ENCODE measurements at places on chromosomes 5 and 9.

DNA sequence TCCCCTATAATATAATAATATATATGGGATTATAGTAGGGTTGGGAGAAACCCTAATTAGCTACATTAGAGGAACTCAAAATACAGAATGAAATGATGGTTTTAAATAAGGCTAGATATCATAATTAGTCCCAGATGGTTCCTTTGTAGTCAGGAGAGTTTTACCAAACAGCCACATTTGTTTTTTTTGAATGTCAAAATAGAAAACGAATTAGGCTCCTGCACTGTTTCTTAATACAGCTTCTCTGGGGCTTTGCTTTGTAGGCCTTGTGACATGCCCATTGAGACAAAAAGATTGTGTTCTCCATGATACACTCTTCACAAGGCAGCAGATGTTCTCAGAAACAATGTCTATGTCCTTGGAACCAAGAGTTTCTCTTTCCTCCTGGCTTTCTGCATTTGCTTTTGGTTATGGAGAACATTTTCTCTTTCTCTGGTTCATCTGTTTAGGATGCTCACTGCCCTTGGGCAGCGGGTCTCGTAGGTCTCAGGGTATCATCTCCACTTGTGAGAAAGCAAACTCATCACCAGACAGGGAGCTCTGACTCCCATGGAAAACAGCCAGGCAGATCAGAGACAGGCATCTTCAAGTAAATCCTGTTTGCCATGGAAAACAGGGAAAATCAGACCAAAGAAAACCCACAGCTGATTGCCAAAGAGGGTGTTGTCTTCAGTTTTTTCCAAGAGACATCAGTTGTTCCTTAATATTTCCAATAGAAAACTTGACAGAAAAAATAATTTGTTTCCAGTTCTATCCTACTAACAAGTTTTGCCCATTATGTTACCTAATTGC is 54.1 kb upstream of the RPS23 start:
- DNase-seq, result no peak

- DNase-seq, result peak; percentile 67
These were observed 38.2 kb downstream of the C5orf15 start for GRCh38 chr5:133930061-133930812.

DNA sequence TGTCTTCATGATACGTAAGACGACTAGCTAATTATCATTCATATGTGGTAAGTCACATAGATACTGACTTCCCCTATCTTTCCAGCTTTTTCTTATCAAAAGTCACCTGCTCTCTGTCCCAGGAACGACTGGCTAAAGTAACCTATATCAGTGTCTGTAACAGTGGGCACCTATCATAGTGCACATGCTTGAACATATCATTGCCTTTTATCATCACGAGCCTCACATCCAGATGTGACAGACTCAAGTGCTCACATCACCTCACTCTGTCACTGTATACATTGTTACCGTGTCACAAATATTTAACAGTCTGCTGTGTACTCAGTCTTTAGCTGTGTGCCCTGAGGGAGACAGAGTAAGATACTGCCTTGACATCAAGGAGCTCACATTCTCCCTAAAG is 125.4 kb upstream of the CCDC152 start:
- DNase-seq, result no peak

DNA sequence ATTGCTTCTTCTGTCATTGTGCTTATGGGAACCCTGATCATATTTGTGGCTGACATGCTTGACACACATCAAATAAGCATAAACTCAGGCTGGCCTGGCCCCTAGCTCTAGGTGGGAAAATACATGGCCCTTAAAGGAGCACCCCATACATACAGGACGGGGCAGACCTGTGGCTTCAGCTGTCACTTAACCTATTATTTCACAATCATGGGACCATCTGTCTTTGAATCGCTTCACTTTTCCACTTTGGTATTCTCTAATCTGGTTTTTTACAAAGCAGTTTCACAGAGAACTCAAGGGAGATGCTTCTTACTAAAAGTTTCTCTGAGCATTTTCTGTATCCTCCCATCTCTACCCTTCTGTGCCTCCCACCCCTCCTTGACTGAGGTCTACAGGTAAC is 34.6 kb upstream of the LRRTM2 start:
- DNase-seq, result peak; percentile 32

- DNase-seq, result peak; percentile 99
These were observed 65.9 kb upstream of the GNAQ start for GRCh38 chr9:78097541-78097940.

DNA sequence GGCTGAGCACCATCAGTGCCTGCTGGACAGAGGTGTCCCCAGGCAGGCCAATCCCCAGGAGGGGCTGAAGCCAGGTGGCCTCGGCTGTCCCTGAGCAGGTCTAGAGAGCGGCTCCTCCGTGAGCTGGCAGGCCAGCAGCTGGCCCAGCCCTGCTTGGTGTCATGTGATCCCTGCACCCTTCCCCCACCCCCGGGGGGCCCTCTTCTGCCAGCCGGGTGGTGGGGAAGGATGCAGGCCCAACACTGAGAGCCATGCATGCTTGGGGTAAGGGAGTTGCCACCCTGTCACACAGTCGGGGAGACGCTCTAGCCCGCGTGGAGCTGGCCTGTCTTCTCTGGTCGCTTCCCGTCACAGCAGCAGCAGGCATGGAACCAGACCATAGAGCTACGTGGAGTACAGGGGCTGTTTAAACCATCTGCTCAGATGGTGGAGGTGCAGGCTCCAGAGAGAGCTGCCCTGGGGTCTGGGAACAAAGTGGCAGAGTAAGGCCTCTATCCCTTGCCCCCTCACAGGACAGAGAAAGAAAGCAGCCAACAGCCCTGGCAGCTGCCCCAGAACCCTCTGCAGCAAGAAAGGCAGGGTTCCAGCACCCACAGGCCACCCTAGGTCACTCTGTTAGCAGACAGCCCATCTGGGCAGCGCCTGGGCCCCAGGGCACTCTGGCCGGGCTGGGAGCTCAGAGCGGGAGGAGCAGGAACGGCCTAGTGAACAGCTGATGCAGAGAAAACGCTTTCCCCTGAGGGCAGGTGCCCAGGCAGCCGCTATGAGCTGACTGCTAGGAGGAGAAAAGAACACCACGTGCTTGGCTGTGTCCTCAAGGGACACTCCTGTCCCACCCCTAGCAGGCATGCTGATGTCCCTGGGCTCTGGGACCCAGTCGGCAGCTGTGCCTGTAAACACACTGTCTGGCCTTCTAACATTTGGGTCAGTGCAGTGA is 6.8 kb downstream of the RALGDS start:
- DNase-seq, result peak; percentile 42

DNA sequence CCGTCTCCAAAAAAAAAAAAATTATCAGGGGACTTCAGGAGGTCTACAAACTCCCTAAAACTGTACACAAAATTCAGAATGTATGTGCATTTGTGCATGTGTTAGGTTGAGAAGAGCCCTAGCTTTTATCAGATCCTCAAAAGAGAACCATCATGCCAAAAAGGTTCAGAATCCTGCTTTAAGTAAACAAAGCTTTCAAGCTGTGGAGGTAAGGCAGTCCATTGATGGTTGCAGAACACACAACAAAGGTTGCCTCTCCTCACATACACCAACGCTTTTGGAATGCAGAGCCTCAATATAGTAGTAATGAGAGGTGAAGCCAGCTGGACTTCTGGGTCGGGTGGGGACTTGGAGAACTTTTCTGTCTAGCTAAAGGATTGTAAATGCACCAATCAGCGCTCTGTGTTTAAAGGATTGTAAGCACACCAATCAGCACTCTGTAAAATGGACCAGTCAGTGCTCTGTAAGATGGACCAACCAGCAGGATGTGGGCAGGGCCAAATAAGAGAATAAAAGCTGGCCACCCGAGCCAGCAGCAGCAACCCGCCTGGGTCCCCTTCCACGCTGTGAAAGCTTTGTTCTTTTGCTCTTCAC is 57.9 kb upstream of the RNF38 start:
- DNase-seq, result no peak

DNA sequence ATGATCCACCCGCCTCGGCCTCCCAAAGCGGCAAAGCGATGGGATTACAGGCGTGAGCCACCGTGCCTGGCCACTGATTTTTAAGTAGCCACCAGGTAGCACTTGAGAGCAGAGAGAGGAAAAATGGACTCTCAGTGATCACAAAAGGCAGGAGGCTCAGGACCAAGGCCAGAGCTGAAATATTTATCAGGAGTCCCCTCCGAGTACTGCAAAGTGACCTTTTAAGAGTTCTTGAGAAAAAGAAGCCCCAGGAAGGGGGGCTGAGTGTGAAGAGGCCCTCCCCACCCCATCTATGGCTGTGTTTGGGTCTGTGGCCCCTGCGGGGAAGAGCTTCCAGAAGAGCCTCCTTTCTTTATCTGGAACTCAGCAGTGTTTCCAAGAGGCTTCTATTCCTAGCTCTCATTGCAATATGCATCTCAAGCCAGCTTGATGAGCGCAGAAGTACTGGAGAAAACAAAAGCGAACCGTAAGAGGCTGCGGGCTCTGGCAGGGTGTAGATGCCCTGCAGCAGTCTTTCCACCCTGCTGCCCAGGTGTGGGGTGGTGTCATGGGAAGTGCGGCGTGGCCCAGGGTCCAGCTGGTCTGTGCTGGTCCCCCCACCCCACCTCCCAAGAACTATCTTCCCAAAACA is 75.5 kb upstream of the CDK20 start:
- DNase-seq, result no peak

DNA sequence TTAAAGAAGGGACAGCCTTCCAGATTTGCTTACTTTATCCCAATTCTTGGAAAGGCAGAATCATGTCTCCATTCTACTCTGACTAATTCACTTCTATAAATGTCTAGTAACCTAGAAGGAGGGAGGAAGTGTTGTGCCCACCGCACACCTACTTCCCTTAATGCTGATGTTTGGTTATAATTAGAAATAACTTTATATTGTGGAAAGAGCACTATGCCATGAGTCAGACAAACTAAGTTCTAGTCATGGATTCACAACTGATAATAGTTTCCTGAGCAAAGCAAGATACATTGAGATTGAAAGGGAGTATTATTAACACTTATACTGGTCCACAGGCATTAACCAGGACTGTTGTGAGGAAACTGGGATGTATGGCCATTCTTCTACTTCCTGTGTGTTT is 345.9 kb upstream of the RPS23 start:
- no peak for DNase-seq

Data from MV-4-11 (cell line).